ENCODE measurements at places on chromosomes 7 and 10.

GRCh38 chr7:69651101-69651590, 52.9 kb downstream of the AUTS2 start:
- no peak for DNase-seq

- peak; percentile 13 for DNase-seq
Measured at GRCh38 chr7:24911213-24911603, 68.8 kb downstream of the OSBPL3 start.

DNA sequence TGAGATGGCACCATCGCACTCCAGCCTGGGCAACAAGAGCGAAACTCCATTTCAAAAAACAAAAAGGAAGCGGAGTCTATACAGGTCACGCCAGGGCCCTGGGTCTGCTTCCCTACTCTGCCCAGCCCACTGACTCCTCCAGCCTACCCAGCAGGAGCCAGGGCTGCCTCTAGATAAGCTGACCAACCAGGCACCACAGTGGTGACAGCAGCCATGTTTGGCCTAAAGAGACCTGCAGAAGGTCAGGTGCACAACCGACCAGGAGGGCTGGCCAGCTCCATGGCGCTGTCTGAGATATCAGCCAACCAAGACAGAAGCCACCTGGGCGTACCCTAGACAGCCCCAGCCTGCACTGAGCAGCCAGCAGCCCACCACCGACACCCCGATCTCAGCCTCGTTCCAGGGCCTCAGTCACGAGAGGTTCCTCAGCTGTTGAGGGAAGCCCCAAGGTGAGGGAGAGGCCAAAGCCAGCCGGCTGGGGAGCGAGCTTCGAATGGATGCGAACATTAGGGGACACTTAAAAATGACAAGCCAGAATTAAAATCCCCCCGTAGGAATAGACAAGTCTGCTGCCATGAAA, 24.4 kb upstream of the PWWP2B start:
- DNase-seq: no peak

DNA sequence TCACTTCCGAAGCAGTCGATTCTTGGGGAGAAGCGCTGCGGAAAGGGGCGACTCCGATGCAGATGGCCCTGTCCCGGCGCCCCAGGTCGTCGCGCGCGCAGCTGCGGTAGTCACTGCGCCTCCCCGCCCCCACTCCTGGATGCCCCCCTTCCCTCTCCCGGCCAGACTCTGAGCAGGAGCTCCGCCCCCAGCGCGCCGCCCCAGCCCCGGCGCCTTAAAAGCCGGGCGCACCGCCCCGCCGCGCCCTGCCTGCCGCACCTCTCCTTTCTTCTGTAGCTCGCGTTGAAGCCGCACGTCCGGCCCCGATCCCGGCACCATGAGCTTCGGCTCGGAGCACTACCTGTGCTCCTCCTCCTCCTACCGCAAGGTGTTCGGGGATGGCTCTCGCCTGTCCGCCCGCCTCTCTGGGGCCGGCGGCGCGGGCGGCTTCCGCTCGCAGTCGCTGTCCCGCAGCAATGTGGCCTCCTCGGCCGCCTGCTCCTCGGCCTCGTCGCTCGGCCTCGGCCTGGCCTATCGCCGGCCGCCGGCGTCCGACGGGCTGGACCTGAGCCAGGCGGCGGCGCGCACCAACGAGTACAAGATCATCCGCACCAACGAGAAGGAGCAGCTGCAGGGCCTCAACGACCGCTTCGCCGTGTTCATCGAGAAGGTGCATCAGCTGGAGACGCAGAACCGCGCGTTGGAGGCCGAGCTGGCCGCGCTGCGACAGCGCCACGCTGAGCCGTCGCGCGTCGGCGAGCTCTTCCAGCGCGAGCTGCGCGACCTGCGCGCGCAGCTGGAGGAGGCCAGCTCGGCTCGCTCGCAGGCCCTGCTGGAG, at the start of gene INA:
Gene INA, plus strand, starts transcription at position 243 of the 817 bp plus-strand sequence. Its CDS starts 74 bp downstream, at position 317.
- no peak for DNase-seq

- no peak for DNase-seq
Measured at GRCh38 chr7:149627911-149628310, 130.3 kb upstream of the ZNF746 start.

- DNase-seq: no peak
Measured at GRCh38 chr10:7102084-7102483, 308.8 kb downstream of the SFMBT2 start.

GRCh38 chr7:7209412-7210050, 27.2 kb downstream of the C1GALT1 start:
- DNase-seq: no peak

DNA sequence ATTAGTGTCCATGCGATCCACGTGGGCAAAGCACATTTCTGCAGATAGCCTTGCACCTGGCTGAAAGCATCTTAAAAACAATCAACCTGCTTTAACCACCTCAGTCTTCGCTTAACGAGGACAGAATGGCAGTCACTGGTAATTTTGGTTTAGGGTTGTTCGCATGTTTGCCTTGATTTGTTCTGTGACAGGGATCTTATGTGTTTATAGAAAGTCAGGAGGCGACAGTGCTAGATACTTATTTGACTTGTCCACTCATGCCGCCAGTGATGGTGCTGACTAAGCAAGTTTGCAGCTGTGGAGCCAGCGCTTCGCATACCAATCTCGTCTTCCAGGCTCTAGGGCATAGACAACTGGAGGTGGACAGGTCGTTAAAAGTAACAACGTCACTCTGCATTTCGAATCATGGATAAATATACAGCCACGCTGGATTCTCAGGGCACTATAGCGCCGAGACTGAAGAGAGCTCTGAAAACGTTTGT, 1.2 kb upstream of the TMEM243 start:
- no peak for DNase-seq

DNA sequence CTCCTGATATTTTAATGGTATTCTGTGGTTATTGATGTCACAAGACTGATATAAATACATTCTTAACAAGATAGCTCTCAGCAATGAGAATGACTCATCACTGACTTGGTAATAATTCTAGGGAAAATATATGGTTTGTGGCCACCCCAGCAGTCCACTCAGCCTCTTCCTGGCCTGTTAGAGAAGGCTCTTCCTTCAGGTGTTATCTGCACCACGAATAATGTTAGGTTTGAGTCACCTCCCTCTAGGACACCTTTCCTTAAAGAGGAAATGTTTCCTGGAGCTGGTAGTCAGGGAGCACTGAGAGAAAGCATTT, 163.3 kb downstream of the SVIL start:
- DNase-seq: no peak
